ENCODE measurements at places on chromosomes 5 and 9.

GRCh38 chr9:77743386-77743785, 95.3 kb upstream of the GNA14 start:
- no peak for DNase-seq

GRCh38 chr5:69416180-69416579, 1.3 kb downstream of the MARVELD2 start:
- DNase-seq = no peak

DNA sequence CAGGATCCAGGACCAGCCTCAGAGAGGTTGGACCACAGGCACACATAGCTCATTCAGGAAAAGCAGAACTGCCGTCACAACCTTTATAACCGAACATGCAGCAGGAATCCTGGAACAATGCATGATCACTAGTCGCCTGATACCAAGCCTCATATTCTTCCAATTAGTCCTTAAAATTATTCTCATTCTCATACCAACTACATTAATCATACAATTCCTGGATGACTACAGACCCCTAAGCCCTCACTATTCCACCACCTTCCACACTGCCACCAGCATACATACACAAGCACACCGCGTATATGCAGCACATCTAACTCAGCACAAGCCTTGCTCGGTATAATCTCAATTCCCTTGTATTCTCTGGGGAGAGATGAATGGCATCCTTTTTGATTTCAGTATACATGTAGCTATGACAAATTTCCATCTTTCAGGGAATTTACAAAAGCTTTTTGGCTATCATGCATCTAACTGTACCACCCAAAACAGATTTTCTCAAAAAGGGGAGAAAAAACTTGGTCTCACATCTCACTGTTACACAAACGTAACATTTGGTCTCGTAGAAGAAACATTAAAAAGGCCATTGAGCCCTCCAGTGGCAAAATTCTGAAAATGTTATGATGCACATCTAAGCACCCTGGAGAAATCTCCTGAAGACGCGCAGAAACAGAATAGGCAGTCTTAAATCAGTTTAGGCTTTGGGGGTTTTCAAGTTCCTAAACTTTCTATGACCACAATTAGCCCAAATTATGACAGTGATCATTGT, 46.2 kb downstream of the MCTP1 start:
- no peak for DNase-seq

GRCh38 chr5:175900157-175900556, 28.8 kb downstream of the CPLX2 start:
- no peak for DNase-seq

- DNase-seq = no peak
These were observed 31.1 kb upstream of the MVB12B start for GRCh38 chr9:126295516-126295915.

- no peak for DNase-seq
These were observed 422.4 kb downstream of the IRX1 start for GRCh38 chr5:4018007-4018406.

DNA sequence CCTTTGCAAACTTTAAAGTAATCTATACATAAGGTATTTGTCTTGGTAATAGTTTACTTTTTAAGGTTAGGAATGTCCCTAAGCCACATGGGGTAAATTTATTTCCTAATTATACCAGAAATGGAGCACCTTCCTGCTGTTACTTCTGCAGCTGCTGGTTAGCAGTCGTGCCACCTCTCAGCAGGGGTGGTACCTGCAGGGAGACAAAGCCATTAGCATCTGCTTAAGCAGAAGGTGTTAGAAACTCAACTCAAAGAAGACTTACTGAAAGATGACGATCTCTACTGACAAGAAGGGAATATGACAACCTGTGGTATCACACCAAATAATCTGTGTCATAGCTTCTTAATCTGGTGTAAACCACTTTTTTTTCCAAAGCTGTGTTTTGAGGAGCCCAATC, 173.7 kb downstream of the BRINP1 start:
- no peak for DNase-seq

- DNase-seq = no peak
These were observed 2.1 kb downstream of the SAXO1 start for GRCh38 chr9:19030899-19031298.

DNA sequence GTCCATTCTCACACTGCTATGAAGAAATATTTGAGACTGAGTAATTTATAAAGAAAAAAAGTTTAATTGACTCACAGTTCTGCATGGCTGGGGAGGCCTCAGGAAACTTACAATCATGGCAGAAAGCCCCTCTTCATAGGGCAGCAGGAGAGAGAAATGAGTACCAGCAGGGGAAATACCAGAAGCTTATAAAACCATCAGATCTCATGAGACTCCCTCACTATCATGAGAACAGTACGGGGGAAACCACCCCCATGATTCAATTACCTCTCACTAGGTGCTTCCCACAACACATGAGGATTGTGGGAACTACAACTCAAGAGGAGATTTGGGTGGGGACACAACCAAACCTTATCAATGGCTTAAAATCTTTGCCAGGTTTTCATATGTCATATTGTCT, 20.3 kb upstream of the TENT4A start:
- DNase-seq = no peak

GRCh38 chr5:90161414-90161813, 248.1 kb downstream of the CETN3 start:
- DNase-seq = no peak

DNA sequence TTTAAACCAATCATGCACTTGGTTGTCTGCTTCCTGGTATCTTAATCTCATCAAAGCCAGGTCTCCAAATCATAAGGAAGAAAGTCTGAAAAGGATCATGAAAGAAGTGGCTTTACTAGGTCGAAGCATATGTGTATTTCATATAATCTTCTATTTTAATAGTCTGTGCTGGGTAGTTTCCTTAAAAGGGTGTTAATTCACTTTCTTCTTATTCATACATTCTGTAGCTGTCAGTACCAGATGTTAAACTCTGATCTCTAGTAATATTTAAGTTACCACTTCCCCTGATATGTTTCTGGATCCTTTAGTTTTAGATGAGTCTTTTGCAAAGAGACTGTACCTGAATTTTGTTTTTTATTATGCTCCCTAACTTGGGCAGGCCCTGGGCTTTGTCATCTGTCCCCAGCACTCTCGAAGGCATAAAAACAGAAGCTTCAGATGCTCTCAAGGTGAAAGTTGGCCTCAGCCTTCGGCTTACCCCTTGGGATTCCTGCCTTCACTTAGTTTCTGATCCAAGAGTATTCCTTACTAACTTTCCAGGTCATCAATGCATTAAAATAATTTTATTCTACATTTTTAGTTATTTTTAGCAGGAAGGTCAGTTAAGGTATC, 15.0 kb upstream of the LNPEP start:
- no peak for DNase-seq

- no peak for DNase-seq
These were observed 43.1 kb downstream of the BICD2 start for GRCh38 chr9:92721548-92721947.

GRCh38 chr9:113317777-113318176, 14.6 kb upstream of the RNF183 start:
- no peak for DNase-seq

DNA sequence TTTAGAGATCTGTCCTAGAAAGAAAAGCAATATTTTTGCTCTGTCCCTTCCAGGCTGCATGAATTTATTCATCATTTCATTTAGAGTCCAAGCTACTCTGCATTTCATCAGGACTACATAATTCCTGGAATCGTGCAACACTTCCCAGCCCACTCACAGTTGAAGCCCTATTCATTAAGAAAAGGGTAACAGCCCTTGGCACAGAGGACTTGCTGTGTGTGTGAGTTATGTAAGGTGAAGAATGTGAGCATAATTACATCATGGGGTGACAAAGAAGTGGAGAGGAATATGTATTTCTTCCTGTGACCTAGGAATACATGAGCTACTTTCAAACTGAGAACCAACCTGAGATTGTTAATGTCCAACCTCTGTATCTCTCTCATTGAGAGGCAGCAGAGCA, 317.4 kb downstream of the ARHGEF28 start:
- no peak for DNase-seq

GRCh38 chr9:95206143-95206542, 111.4 kb downstream of the FANCC start:
- DNase-seq = no peak

DNA sequence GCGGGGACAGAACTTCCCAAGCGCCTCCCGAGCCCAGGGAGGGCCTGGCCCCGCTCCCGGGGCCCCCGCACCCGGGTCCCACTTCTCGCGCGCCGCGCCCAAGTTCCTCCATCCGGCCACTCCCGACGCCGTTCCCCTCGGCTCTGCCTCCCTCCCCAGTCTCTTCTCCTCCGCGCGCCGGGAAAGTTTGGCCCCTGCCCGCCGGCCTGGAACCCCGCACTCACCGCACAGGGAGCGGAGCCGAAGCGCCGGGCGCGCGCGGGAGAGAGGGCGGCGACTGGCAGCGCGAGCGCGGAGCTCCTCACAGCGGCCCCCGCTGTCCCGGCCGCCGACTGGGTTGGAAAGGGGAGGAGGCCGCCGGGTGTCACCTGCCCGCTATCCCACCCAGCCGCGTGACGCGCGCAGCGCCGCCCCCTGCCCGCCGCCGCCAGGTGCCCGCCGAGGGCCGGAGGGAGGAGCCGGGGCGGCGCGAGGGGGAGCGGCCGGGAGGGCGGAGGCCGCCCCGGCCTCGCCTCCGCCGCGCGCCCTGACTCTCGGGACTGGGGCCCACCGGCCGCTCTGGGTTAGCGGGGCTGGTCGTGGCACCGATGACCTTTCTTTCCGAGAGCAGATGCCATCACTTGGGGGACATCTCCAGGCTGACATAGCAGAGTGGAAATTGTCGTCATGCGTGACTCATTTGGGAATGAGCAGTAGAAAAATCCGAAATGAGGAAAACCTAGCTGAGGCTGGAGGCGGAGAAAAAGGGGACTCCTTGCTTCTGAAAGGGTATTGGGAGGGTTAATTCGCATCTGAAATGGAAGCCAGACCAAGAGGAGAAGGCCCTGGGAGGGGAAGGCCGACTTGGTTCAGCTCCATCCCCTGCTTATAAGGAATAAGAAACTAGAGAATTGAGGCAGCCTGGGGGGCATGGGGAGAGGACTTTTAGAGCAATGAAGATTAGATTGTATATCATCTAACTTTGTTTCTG, at the start of gene ELOVL7:
ELOVL7 (minus strand) TSS at position 334 of the 970 bp plus-strand sequence. CDS start 56,872 bp downstream, outside the sequence.
- no peak for DNase-seq

DNA sequence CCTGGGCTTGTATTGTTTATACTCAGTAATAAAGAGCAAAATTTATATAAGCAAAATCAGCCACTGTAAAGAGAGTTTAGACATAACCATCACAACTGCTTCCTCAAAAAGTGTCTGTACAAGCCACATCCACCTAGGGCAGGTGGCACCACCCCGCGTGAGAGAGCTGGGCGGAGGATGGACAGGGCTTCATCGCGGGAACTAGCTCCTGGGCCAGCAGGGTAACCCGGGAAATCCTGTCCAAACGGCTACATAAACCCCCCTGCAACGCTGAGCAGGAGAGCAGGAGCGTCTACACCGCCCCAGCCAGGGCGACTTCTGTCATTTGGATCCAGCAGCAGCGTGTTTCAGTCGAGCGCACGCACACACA, 1.3 kb downstream of the SLC6A3 start:
- no peak for DNase-seq

DNA sequence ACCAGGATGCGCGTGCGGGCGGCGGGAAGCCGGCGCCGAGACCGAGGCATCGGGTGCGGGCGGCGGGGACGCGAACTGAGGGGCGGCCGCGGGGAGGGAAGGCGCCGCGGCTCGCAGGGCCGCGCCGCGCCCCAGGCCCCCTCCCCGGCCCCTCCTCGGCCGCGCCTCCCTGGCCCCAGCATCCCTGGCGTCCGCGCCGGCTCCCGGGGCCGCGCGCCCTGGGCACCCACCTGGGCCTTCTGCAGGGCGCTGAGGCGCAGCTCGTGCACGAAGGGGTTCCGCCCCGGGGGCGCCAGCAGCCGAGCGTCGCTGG, 324 bp downstream of the LPCAT1 start:
- DNase-seq = no peak

GRCh38 chr5:62937661-62938558, 359.3 kb downstream of the LRRC70 start:
- DNase-seq = no peak

DNA sequence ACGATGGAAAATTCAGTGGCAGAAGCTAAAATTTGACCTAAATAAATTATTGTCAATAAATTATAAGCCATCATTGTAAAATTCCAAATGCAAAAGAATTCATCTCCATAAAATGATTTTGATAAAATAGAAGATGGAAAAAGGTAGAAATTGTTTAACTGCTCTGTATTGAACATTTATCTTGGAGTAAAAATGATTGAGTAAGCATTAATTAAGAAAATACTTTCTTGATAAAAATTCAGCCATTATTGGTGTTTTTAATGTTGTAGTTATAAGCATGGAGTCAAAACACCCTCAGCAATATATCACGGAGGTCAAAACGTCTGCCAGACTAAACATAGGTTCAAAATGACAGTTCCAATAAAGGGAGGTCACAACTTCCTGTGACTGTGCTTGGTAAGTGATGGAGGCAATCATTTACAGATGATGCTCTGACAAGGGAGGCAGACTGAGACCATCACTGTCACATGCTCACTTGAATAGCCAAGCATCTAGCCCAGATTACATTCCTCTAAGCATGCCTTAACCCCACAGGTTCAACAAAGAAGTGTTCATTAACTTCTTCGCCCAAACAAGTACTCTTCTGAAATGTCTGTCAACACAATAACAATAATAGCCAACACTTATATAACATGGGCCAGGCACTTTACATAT, 69.5 kb downstream of the SH3TC2 start:
- DNase-seq = no peak

GRCh38 chr5:90921418-90921973, 362.9 kb downstream of the ADGRV1 start:
- DNase-seq = no peak

DNA sequence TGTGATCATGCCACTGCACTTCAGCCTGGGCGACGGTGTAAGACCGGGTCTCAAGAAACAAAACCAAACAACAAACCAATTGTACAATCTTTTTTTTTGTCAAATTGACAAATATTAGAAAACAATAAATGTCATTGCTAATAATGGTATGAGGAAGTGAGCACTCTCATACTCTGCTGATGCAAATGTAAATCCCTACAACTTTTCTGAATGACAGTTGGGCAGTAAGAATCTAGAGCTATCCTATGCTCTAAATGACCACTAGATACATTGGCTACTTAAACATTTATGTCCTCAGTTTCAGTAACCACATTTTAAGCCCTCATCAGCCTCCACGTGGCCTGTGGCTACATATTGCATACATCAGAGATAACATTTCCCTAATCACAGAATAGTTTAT, 256.2 kb downstream of the FER start:
- DNase-seq = no peak

DNA sequence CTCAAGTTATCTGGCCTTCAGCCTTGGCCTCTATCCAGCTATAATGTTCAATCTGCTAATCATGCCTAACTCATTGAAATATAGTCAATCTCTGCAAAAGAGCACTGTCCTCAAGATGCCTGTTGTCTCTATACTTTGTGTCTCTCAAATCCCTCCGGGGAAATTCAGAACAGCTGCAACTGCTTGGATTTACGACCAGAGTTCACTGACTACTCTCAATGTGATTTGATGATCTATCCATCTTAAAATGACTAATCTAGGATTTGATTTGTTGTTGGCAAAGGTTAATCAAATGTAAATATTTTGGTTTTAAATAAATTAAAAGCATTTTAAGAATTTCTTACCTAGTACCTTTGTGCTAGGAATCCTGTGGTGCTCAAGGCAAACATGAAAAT, 40.9 kb downstream of the SVEP1 start:
- no peak for DNase-seq

Data from stimulated activated CD4-positive, alpha-beta T cell treated with anti-CD3 and anti-CD28 coated beads, Interleukin-1b, Interleukin-23, amount 100 ng/mL, for 1 hour (primary cell).